ENCODE measurements at places on chromosomes 2 and 18.

DNA sequence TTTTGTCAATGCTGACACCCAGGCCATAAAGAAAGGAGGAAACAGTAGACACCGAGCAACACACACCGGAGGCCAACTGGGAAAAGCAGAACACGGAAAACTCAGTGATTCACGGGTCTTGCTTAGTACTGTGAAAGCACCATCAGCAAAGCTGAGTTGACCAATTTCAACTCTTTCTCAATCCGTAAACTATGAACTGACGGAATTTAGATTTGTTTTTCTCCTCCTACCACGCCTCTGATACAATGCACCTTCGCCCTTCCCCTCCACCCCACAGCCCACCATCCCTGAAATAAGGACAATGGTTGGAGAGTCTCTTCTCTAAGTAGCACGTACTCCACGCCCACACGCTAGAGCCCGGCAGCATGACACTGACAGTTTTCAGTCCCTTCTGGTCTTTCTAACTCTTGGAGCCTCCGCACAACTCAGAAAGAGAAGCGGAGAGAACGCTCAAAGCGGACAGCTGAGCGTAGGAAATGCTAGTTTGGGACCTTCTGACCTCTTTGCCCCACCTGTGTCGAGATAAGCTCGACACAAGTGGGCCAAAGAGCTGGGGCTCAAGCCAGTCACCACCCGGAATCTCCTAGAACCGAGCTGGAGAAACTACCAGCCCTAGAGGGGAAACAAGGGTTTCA is 669 bp downstream of the LNPK start:
- no peaks in the 10 kb centered on the region for H3K36me3 ChIP-seq
- H3K27ac ChIP-seq: peak overlapping the region; percentile 65
- peaks cover 11% of the 10 kb centered on the region for H3K4me1 ChIP-seq
- H3K4me3 ChIP-seq: peak overlapping the region; percentile 98

DNA sequence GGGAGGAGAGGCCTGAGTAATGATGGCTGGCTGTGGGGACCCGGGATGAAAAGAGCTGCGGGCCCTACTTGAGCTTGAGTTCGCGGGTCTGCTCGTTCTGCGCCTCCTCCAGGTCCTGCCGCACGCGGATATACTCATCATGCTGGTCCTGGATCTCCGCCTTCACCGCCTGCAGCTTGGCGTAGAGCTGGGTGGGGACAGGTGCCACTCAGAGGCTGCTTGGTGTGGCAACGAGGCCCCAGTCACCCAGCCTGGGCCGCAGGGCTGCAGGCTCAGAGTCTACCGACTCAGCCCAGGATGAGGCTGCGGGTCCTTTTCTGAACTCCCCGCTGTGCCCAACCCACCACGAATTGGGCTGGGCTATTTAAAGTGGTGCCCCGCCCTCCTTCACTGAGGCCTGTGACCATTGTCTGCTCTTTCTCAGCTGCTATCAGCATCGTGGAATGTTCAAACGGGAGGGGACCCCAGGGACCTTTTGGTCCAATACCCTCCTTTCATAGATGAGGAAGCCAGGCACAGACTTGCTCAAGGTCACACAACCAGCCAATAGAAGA is 28.0 kb downstream of the KIF3C start:
- peaks cover 19% of the 10 kb centered on the region for H3K4me1 ChIP-seq
- H3K4me3 ChIP-seq: no peak overlapping the region
- H3K27ac ChIP-seq: no peak overlapping the region
- H3K27me3 ChIP-seq: peaks cover 9% of the 10 kb centered on the region
- peaks cover 27% of the 10 kb centered on the region for H3K36me3 ChIP-seq

DNA sequence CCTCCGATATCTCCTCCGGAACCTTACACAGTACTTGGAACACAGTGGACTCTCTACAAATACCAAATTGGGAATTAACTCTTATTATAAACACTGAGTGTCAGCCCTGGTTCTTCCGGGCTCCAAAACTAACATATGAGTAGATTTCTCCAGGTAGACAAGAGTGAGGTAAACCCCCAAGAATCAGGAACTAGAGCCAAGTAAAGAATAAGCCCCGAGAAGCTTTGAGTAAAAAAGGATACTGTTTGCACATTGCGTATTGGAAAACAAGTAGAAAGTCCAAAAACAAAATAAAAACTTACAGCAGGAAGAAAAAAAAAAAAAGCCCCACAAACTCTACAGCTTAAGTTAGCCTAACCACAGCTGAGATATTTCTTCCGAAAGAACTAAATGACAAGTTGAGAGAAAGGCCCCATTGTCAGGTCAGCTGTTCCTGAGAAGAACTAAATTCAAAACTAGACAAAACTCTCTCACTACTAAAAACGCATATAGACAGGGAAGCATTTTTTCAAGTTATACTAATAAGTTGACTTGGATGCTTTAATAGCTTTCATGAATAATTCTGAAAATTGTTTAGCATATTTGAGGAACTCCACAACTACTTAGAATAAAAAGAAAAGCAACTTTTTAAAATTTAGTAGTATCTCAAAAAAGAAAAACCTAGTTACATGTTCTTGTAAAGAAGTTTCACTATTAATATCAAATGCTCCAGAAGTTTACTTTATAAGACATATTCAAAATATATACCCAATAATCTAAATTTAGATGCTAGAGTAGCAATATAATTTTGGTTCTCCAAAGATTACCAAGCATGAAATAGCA is 4.3 kb upstream of the HAAO start:
- H3K27ac ChIP-seq: no peak overlapping the region
- DNase-seq: no peak
- H3K36me3 ChIP-seq: peaks cover 5% of the 10 kb centered on the region
- peaks cover 13% of the 10 kb centered on the region for H3K27me3 ChIP-seq
- no peak overlapping the region for H3K4me3 ChIP-seq

GRCh38 chr2:11923935-11924334 is 177.5 kb downstream of the LPIN1 start:
- H3K36me3 ChIP-seq: no peaks in the 10 kb centered on the region
- H3K27me3 ChIP-seq: peaks cover 4% of the 10 kb centered on the region
- DNase-seq: no peak
- no peak overlapping the region for H3K4me3 ChIP-seq

- H3K4me3 ChIP-seq: no peak overlapping the region
- no peaks in the 10 kb centered on the region for H3K27me3 ChIP-seq
- peaks cover 5% of the 10 kb centered on the region for H3K36me3 ChIP-seq
- DNase-seq: no peak
These were observed 30.6 kb downstream of the ORC4 start for GRCh38 chr2:147989809-147990403.

DNA sequence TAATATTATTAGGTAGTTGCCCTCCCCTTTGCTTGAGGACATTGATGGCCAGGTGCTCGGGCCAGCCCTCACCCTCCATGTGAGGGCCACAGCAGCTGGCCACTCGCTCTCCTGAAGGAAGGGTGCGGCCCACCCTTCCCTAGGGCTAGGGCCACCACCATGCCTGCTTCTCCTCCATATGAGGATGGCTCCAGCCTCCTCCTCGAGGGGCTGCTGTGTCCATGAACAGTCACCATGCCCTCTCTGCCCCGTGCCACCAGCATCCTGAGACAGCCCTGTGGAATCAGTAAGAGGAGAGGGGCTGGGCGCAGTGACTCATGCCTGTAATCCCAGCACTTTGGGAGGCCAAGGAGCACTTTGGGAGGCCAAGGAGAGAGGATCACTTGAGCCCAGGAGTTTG is 2.4 kb downstream of the GPR17 start:
- no peak overlapping the region for H3K4me3 ChIP-seq
- H3K36me3 ChIP-seq: peaks cover 9% of the 10 kb centered on the region
- no peak overlapping the region for H3K27ac ChIP-seq
- H3K4me1 ChIP-seq: peaks cover 16% of the 10 kb centered on the region
- H3K27me3 ChIP-seq: peaks cover 20% of the 10 kb centered on the region
- no peak for DNase-seq

GRCh38 chr2:219576505-219577388 is 4.6 kb downstream of the INHA start:
- H3K27me3 ChIP-seq: peaks cover 23% of the 10 kb centered on the region
- H3K4me3 ChIP-seq: no peak overlapping the region
- DNase-seq: no peak
- no peak overlapping the region for H3K27ac ChIP-seq
- peaks cover 11% of the 10 kb centered on the region for H3K4me1 ChIP-seq

- no peak overlapping the region for H3K27ac ChIP-seq
- no peaks in the 10 kb centered on the region for H3K4me1 ChIP-seq
- no peak for DNase-seq
- no peak overlapping the region for H3K4me3 ChIP-seq
These were observed 66.1 kb upstream of the RGPD5 start for GRCh38 chr2:109727929-109728447.

DNA sequence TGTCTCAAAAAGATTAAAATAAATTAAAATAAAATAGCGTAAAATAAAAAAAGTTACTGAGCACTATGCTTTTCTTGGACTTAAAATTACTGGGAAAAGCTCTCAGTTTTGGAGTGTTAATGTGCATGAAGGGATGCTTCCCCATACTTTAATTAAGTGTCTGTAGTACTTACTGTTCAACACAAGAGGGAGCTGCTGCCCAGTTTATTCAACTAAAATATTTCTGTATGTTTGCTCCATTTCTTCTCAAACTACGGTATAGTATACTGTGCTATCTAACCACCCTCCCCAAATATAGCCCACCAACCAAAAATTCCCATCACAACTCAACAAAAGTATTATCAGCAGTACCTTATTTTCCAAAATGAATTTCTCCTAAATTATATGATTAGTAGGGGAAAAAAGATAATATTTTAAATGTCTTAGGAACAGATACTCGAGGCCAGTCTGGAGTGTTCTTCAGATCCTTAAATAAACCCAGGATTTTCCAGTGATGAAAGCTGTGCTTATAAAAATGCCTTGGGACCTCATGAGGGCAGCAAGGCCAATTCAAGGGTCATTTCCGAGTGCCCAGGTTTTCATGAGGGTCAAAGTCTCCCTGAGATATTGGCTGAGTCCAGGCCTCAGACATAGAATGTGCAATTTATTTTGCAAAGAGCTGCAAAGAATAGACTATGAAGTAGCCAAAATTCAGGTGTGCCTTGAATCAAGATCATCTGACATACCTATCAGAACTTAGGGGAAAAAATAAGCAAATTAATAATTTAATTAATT is 64.1 kb downstream of the CHRNA1 start:
- no peak overlapping the region for H3K27ac ChIP-seq
- H3K4me1 ChIP-seq: peaks cover 3% of the 10 kb centered on the region
- H3K36me3 ChIP-seq: no peaks in the 10 kb centered on the region
- peaks cover 5% of the 10 kb centered on the region for H3K27me3 ChIP-seq
- DNase-seq: peak; percentile 45

GRCh38 chr18:31380912-31381311 is 4.3 kb downstream of the DSG4 start:
- no peaks in the 10 kb centered on the region for H3K36me3 ChIP-seq
- H3K4me3 ChIP-seq: no peak overlapping the region
- no peak for DNase-seq
- H3K27me3 ChIP-seq: no peaks in the 10 kb centered on the region
- H3K27ac ChIP-seq: no peak overlapping the region

- peaks cover 4% of the 10 kb centered on the region for H3K27me3 ChIP-seq
- peaks cover 3% of the 10 kb centered on the region for H3K36me3 ChIP-seq
- no peak for DNase-seq
- no peak overlapping the region for H3K4me3 ChIP-seq
These were observed 158.9 kb downstream of the LDLRAD4 start for GRCh38 chr18:13377496-13377895.

DNA sequence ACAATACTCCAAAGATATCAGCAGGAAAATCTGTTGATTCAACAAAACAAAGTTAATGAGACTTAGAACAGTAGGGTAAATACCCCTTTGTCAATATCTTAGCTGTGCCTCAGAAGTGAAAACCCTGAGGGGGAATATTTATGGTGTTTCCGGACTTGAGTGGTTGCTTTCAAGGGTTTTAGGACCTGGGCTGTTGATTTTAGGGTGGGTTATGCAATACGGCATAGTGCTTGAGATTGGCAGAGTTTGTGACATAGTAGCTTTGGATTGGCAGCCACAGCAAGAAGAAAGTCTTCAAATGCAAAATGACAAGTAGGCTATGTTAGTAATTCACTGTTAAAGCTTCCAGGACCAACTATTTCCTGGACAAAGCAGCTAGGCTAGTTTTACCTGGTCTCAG is 826.3 kb upstream of the CDH2 start:
- DNase-seq: no peak
- peaks cover 22% of the 10 kb centered on the region for H3K4me1 ChIP-seq
- no peak overlapping the region for H3K4me3 ChIP-seq
- peaks cover 3% of the 10 kb centered on the region for H3K36me3 ChIP-seq
- H3K27me3 ChIP-seq: no peaks in the 10 kb centered on the region

DNA sequence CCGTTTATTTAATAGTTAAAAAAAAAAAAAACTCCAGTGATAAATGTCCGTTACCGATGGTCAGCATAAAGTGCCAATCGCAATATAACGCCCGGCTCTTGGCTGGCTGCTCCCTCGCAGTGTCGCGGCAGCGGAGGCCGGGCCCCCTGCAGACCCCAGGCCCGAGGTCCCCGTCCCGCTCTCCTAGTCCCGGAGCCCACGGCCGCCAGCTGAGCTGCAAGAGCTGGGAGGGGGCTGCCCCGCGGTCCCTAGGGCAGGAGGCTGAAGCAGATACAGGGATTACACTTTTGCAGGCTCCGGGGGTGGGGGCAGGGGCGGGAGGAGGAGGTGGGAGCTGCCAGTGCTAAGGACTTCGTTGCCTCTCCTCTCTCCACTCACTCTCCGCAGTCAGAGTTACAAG is 6.9 kb downstream of the OSR1 start:
- H3K27me3 ChIP-seq: peaks cover 45% of the 10 kb centered on the region
- no peak overlapping the region for H3K4me3 ChIP-seq
- H3K36me3 ChIP-seq: no peaks in the 10 kb centered on the region
- H3K4me1 ChIP-seq: peaks cover 17% of the 10 kb centered on the region

DNA sequence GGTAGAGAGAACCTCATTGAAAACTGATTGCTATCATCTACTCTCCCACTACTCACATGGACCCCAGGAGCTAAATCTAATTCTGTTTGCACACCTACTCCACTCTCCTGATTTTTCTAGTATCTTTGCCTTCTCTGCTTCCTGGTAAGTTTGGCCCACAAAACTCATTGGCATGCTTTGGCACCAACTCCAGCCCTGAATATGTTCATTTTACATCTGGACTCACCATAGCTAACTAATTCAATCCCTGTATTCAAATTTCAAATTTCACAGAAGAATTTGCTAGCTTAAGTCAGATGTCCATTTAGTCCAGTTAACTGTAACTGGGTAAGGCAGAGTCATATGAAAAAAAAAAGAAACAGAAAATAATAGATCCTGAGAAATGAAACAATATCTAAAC is 442.1 kb downstream of the SUCLG1 start:
- H3K27me3 ChIP-seq: no peaks in the 10 kb centered on the region
- H3K4me1 ChIP-seq: no peaks in the 10 kb centered on the region
- DNase-seq: no peak
- H3K27ac ChIP-seq: no peak overlapping the region
- no peak overlapping the region for H3K4me3 ChIP-seq

GRCh38 chr2:235212501-235213158 is 260.8 kb downstream of the SH3BP4 start:
- no peaks in the 10 kb centered on the region for H3K27me3 ChIP-seq
- no peak for DNase-seq
- H3K36me3 ChIP-seq: no peaks in the 10 kb centered on the region
- peaks cover 3% of the 10 kb centered on the region for H3K4me1 ChIP-seq
- no peak overlapping the region for H3K4me3 ChIP-seq

GRCh38 chr2:25831746-25832449 is 46.4 kb downstream of the ASXL2 start:
- no peak overlapping the region for H3K27ac ChIP-seq
- peaks cover 5% of the 10 kb centered on the region for H3K4me1 ChIP-seq
- no peak overlapping the region for H3K4me3 ChIP-seq
- DNase-seq: no peak
- H3K36me3 ChIP-seq: peaks cover 17% of the 10 kb centered on the region

Data from endothelial cell (in vitro differentiated cells).